ENCODE measurements at places on chromosomes 4 and X.

- DNase-seq = no peak
Measured at GRCh38 chr4:52687696-52688095, 28.6 kb upstream of the USP46 start.

GRCh38 chr4:37392521-37393255 lies 148.1 kb downstream of the NWD2 start:
- no peak for DNase-seq

GRCh38 chrX:68876731-68877130 lies 47.9 kb downstream of the EFNB1 start:
- no peak for DNase-seq

- DNase-seq = no peak
Measured at GRCh38 chrX:134810211-134810610, 151.9 kb upstream of the PLAC1 start.

GRCh38 chr4:45482346-45482745 lies 641.5 kb downstream of the GABRG1 start:
- no peak for DNase-seq

- DNase-seq = no peak
Measured at GRCh38 chrX:96538104-96538725, 146.4 kb upstream of the DIAPH2 start.

- DNase-seq = no peak
Measured at GRCh38 chr4:61462451-61463326, 262.6 kb downstream of the ADGRL3 start.

DNA sequence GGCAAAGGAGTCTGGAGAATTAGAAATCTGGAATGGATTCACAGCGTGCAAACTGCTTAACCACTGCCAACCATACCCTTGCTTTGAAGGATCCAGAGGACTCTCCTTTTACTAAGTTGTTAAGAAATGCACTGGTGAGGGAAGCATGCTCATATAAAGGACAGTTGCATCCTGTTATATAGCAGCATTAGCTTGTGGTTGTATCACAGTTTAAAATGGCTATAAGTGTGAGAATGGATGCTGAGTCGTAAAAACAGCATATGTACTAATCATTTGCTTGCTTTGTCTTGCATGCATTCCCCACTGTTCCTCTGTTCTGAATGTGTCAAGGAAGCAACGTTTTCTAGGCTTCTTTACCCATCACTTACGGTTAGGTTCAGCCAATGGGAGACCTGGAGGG lies 101.1 kb downstream of the CXCL13 start:
- DNase-seq = no peak

- DNase-seq = no peak
Measured at GRCh38 chr4:56466910-56467283, 520 bp upstream of the SRP72 start.

DNA sequence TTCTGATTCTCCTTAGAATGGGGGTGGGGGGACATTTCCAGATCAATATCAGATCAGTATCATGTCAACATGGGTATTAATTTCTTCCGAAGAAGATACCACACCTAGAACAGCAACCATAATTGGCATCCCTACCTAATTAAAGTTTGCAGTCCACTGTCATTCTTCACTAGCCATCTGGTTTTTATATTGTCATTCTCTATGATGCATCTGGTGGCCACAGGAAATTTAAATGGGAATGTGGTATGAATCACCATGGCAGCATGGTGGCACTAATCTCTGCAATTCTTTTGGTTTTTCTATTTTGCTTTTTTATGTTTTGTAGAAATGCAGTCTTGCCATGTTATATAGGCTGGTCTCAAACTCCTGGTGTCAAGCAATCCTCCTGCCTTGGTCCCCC lies 16.6 kb upstream of the UBE2D3 start:
- DNase-seq = no peak

GRCh38 chrX:151981129-151981528 lies 6.7 kb upstream of the GABRE start:
- no peak for DNase-seq

DNA sequence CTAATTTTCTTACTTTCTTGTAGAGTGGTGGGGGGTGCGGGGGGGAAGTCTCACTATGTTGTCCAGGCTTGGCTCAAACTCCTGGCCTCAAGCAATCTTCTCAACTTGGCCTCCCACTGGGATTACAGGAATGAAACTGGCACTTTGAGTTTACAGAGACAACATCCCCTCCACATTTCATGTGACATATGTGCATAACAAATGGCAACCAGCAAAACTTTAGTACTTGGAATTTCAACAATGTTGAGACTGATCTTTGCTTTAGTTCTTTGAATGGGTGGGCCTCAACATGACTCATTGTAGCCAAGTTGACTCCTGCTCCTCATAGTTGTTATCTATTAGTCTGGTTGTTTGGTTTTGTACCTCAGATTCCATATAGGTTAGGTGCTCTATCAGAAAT lies 11.4 kb upstream of the FMR1 start:
- DNase-seq = no peak

DNA sequence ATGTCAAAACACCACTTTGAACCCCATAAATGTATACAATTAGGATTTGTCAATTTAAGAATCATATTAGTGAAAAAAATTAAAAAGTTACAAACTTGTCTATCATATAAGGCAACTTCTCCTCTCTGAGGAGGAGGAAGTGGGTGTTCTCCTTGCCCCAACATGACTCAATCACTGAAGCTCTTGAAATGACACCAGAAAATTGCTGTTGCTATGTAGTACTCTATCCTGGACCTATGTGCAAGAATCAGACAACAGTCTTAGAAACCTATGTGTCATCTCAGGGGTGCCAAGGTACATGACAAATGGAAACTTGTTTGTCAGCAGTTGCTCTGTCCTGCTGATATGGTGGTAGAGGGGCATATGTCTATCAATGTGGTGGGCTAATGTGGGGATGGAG lies 47.7 kb downstream of the HMGB3 start:
- no peak for DNase-seq

GRCh38 chr4:10611673-10612072 lies 72.9 kb downstream of the CLNK start:
- DNase-seq = no peak

DNA sequence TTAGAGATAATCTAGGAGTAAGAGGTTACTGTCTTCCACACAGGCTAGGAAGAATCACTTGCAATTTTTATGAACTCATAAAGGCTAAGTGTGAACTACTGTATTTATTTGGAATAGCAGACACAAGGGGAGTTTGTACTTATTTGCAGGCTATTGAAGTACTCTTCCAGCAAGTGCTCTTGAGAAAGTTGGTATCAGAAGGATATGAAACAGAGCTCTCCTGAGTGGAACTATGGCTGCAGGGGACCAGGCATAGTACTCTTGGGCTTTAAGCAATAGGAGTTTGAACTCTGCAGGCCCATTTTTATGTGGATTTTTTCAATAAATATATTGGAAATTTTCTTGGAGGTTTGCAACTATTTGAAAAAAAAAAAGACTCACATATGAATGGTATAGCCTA lies 756.3 kb upstream of the ATOH1 start:
- no peak for DNase-seq

GRCh38 chr4:53459548-53459947 lies 82.1 kb downstream of the FIP1L1 start:
- DNase-seq = no peak

DNA sequence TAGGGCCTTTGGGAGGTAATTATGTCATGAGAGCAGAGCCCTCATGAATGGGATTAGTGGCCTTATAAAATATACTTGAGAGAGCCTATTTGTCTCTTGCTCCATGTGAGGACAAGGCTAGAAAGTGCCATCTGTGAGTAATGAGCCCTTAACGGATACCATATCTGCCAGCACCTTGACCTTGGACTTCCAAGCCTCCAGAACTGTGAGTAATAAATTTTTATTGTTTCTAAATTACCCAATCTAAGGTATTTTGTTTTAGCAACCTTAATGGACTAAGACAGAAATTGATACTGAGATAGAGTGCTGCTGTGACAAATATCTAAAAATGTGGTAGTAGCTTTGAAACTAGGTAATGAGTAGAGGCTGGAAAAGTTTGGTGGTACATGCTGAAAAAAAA lies 285.0 kb upstream of the DIPK2B start:
- no peak for DNase-seq

- DNase-seq = no peak
Measured at GRCh38 chrX:147675819-147676218, 235.9 kb upstream of the FMR1 start.

- no peak for DNase-seq
Measured at GRCh38 chr4:9999956-10000561, 21.2 kb downstream of the SLC2A9 start.

DNA sequence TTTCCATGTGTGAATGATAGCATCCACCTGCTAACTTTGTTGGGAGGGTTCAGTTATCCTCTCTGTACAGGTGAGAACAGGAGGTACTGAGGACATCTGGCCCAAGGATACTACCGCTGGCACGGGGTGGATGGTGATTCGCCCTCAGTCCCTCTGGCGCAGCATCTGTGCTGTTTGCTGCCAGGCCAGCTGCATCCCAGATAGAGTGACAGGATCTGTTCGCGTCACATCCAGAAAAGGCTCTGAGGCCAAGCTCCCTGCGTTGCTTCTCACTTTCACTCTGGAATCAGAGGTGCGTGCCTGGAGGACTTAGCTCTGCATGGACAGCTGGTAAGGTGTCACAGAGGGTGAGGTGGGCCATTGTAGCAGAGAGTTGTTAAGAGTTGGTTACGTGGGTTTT lies 95.4 kb downstream of the TBL1X start:
- no peak for DNase-seq

- DNase-seq = no peak
Measured at GRCh38 chr4:53313510-53313909, 52.4 kb downstream of the SCFD2 start.

DNA sequence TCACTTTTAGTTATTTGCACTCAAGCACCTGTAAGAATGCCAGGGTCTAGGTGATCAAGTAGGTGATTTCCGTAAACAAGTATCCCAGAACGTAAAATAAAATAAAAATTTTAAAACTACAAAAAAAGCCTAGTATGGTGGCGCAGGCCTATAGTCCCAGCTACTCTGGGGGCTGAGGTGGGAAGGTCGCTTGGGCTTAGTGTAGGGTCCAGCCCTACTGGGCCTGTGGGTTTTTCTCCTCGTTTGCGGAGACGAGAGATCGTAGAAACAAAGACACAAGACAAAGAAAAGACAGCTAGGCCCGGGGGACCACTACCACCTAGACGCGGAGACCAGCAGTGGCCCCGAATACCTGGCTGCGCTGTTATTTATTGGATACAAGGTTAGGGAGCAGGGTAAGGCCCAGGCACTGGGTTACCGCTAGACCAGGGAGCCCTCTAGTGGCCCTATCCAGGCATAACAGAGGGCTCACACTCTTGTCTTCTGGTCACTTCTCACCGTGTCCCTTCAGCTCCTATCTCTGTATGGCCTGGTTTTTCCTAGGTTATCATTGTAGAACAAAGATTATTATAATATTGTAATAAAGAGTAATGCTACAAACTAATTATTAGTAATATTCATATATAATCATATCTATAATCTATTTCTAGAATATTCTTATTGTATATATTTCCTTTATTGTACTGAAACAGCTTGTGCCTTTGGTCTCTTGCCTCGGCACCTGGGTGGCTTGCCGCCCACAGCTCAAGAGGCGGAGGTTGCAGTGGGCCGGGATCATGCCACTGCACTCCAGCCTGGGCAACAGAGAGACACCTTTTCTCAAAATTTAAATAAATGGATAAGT lies 38.4 kb downstream of the SAGE1 start:
- DNase-seq = peak; percentile 18

- DNase-seq = no peak
Measured at GRCh38 chrX:67613366-67613765, 69.5 kb downstream of the AR start.

- DNase-seq = no peak
Measured at GRCh38 chrX:76202471-76202870, 29.6 kb downstream of the PBDC1 start.

- DNase-seq = no peak
Measured at GRCh38 chr4:164874789-164875188, 2.2 kb upstream of the APELA start.

DNA sequence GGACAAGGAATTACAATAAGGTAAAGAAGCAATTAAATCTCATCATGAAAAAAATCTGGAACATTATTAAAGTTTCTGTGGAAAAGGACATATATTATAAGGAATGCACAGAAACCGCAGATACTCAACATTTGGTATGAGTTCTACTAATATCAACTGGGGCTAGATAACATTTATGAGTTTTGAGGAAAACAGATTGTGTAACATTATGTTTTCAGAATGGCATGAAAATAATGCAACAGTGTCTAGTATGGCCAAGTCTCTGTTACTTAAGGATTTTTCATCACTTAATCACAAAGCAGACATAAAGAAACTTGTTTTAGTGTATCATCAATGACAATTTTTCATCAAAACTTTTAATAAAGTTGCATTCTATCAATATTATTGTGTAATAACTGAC lies 785.0 kb downstream of the GLUD2 start:
- no peak for DNase-seq

DNA sequence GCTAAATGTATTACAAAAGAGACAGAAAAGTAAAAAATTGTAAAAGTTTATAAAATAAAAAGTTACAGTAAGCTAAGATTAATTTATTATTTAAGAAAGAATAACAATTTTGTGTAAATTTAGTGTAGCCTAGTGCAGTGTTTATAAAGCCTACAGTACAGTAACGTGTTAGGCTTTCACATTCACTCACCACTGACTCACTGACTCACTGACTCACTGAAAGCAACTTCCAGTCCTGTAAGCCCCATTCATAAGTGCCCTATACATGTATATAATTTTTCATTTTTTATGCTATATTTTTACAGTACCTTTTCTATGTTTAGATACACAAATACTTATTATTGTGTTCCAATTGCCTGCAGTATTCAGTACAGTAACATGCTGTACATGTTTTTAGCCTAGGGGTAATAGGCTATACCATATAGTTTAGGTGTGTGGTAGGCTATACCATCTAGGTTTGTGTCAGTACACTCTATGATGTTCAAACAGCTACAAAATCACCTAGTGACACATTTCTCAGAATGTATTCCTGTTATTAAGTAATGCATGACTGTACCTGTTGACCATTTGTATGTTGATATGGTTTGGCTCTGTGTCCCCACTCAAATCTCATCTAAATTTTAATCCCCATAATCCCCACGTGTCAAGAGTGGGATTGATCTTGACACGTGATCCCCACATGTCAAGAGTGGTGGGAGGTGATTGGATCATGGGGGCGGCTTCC lies 57.9 kb downstream of the CFAP299 start:
- no peak for DNase-seq

GRCh38 chr4:79588679-79589078 lies 180.7 kb upstream of the GK2 start:
- DNase-seq = no peak

DNA sequence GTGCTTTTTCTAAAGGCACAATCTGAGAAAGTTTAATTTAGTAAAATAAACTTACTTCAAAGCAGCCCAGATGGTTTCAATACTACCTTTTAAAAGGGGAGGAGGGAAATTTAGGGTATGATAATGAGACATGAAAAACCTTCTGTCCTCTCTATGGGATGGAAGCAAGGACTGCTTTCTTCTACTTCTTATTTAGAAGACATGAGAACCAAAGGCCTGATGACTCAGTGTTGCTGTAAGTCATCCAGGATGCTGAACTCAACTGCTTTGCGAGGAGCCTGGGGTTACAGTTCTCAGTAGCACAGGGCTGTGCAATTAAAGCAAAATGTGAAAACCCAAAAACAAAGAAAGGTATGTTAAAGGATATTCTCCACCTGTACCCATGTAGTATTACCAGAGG lies 140.8 kb upstream of the EDNRA start:
- DNase-seq = no peak

Measured in effector CD4-positive, alpha-beta T cell (primary cell).